ENCODE measurements at places on chromosomes 7 and 10.

- no peak for DNase-seq
Measured at GRCh38 chr7:101985903-101986734, 168.7 kb downstream of the CUX1 start.

DNA sequence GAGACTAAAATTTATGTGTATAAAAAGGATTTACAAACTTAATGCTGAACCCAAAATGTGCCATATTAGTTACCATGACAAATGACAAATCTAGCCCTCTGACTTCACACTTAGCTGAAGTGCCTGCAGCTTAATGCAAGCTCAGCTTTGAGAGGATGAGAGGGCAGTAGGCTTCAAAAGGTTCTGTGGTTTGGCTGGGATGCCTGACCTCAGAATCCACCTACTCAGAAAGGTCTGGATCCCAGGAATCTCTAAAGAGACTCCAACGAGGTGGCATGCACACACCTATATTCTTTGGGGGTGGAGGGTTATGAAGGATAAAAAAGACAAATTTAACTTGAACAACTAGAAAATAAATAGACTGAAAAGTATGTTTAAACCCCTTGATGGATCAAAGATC is 213.4 kb downstream of the TAX1BP1 start:
- DNase-seq, result no peak

DNA sequence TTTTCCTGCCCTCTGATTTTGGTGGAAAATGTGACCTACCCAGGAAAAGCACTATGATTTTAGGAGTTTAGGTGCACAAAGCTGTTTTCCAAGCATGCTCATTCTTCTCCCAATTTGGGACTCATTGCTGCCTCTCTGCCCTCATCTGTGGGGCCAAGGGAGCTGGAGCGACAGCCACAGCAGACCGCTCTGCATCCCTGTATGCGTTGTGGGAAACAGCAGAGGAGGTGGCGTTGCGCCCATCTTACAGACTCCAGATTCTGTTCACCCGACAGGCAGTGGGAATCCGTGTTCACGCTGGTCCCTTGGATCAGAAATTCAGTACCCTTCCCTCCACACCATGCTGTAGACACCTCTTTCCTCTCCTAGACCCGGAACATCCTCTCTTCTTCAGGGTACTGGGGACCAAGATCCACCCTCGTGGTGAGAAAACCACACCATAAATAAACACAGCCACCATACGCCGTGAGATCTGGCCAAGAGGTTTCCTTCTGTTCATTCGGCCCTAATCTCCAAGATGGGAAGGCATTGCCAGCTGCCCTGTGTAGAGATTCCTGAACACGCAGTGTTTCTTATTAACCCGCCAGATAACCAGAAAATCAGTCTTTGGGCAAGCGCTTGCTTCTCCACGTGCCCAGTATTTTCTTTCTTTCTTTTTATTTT is 87.9 kb downstream of the CUX1 start:
- DNase-seq, result no peak

DNA sequence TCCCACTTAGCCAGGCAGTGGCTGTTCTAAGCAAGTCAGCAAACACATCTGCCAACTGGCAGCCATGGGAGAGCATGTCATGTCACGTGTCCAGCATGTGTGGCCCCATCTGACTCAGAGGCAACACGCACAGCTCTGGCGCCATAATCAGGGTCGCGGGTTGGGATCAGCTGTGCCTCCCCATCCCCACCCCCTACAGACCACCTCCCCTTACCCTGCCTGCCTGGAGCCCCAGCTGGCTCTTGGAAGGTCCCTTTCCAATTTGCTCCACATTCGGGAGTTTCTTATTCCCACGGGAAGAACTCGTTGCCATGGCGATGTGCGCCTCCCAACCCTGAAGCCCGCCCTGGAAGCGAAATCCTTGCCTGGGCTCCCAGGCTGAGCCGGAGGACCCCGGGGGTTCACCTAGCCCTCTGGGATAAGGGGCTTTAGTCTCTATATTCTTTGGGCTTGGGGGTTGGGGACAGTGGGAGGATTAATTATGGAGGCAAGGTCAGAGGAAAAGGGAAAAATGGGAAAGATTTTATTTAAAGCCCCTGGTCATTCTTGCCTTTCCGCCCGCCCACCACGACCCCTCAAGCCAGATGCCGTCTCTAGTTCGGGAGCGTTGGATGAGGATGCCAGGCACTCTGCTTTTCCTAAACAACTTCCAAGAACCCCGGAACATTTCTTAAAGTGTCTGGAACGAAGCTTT is 283.7 kb downstream of the ZEB1 start:
- DNase-seq, result peak; percentile 56

DNA sequence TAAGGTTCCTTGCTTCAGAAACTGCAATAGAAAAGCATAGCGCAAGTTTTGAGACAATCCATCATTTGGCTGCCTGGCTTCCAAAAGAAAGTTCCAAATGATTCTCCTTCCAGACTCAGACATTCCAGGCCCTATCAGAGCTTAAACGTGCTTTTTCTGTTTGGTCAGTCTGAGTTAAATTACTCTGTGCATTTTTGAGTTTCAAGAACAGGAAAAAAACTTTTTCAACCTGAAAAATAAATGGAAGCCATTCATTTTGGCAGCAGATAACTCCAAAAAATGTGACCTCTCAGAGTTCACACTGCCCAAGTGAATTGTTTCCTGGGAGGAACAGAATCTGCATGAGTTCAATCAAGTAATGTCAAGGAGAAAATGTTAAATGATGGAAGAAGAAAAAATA is 354.2 kb downstream of the CXCL12 start:
- no peak for DNase-seq

- no peak for DNase-seq
Measured at GRCh38 chr7:46292741-46293140, 371.7 kb upstream of the IGFBP3 start.

DNA sequence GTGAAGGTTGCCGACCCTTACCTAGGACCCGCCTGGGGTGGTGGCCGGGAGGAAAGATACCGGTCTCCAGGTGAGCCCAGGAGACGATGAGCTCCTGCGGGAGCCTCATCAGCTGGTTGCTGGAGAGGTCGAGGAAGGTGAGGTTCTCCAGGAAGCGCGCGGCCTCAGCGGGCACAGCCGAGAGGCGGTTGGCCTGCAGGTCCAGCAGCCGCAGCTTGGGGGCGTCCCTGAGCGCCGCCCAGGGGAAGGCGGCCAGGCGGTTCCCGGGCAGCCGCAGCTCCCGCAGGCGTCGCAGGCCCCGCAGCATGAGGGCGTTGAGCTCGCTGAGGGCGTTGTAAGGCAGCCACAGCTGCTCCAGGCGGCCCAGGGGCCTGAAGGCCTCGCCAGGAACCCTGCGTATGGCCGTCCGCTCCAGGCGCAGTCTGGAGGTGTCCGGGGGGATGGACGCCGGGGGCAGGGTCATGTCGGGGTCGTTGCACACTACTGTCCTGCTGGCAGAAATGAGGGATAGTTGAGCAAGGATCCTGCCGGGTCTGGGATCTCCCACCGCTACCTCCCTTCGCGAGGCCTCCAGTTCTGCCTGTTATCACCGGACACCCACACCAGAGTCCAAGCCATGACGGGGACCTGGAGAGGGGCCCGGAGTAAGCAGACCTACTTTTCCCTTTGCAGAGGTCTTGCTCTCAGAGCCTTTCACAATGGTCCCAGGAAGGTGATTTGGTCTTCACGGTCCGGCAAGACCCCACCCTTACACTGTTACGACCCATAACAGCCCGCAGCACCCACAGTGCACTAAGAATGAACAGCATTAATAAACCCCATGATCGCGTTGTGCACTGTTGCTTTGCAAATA is 3.9 kb downstream of the LRIT1 start:
- no peak for DNase-seq

DNA sequence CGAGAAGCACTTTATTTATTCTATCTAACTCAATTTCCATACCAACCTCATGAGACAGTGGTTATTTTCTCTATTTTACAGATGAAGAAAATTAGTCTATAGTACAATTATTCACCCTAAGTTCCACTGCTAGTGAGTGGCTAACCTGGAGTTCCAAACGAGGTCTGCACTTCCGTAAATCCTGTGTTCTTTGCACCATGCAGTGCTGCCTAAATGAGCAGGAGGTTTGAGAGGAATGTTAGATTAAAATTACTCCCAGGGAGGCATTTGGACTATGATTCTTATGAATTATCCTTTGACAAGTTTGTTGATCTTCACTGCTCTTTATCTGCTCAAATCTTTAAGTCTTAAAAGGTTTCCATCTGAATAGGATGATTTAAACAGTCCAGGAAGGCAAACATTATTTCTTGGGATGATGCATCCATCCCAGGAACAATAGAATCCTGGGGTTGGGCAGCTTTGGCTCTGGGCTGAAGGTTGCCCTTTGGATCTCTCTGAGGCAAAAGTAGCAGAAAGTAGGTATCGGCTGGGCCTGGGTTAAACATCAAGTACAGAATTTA is 400.8 kb downstream of the REEP3 start:
- no peak for DNase-seq

DNA sequence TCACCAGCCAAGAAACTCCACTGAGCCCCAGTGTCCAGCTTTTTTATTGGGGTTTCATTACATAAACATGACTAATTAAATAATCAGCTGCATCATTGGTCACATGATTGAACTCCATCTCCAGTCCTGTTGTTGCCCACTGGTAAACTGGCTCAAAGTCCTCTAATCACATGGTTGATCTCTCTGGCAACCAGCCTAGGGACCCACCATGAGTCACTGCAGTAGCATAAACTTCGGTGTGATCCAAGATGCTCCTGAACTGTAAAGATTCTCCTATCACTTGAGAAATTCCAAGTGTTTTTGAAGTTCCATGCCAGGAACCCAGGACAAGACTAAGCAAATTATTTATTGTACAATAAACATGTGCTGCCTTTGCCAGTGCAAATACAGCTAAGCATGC is 130.4 kb upstream of the AUTS2 start:
- DNase-seq, result no peak

GRCh38 chr10:34407324-34407805 is 407.7 kb downstream of the PARD3 start:
- DNase-seq, result no peak

- no peak for DNase-seq
Measured at GRCh38 chr7:50865450-50865849, 82.8 kb upstream of the GRB10 start.

DNA sequence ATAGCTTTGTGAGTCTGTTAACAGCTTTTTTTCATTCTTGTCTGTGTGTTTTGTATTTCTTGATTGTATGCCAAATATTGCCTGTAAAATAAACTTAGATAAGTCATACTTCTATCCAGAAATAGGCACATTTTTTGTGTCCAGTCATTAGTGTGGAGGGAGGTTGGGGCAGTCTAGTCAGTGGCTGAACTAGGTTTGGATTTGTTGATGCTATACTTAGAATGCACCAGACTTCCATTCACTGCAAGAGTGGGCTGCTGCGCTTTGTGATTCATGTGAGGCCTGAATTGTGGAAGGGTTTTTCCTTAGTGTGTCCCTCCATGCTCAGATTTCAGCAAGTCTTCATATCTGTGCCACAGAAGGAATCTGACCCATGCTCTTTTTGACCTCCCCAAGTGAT is 50.0 kb downstream of the TRUB1 start:
- no peak for DNase-seq

DNA sequence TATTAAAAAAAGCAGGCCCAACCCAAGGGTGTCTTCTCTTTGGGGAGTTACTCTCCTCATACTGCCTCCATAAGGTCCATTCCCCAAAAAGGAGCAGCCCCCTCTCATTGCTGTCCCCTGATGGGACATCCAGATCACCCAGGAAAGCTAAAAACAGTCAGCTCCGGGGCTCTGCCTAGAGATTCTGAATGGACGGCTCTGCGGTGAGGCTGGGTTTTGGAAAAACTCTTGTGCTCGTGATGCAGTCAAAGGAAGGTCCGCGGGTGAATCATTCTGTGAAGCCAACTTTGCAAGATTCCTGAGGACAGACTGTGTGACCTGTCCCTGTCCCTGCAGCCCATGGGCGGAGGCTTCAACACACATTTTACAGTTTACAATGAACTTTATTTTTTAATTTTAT is 351.5 kb downstream of the TYW1 start:
- DNase-seq, result no peak

GRCh38 chr7:100867776-100868485 is 744 bp downstream of the TRIP6 start:
- DNase-seq, result no peak

- peak; percentile 53 for DNase-seq
Measured at GRCh38 chr10:68348265-68348741, 15.6 kb upstream of the PBLD start.

DNA sequence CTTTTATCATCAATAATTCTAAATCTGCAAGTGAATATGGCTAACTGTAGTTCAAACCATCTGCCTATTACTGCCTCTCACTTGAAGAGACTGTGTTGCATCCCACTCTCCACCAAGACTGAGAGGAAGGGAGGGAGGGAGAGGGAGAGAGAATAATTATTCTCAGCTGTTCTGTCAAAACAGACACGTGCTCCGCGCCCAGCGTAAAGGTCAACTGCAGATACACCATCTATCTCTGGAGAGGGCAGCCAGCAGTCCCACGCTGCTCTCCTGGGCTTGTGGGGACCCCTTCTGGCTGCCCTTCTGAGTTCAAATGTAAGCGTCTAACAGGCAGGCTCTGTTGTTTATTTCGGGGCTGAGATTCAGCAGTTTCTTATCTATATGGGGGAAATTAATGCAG is 625.5 kb upstream of the GALNT17 start:
- no peak for DNase-seq

- DNase-seq, result no peak
Measured at GRCh38 chr7:80624763-80625162, 13.7 kb upstream of the CD36 start.

GRCh38 chr10:73653701-73654100 is 2.1 kb downstream of the SYNPO2L start:
- DNase-seq, result no peak

GRCh38 chr10:104297697-104298660 is 29.0 kb downstream of the GSTO2 start:
- DNase-seq, result no peak

GRCh38 chr10:59779756-59780533 is 26.7 kb upstream of the MRLN start:
- DNase-seq, result no peak

DNA sequence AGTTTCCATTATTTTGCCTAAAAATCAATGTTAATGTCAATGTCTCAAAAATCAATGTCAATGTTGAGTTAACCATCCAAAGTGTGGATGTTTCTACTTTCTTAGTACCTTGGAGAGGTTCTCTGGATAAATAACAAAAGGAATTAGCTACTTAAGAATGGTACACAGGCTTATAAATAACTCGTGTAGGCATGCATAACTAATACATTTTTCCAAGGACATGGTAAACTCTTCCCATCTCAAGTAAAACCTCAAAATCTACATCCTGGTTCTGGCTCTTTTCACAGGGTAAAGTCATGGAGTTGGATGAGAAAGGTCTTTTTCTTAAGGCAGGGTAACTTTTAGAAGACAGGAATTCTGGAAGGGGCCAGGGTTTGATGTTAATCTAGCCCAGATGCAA is 59.9 kb downstream of the CAV1 start:
- DNase-seq, result no peak

DNA sequence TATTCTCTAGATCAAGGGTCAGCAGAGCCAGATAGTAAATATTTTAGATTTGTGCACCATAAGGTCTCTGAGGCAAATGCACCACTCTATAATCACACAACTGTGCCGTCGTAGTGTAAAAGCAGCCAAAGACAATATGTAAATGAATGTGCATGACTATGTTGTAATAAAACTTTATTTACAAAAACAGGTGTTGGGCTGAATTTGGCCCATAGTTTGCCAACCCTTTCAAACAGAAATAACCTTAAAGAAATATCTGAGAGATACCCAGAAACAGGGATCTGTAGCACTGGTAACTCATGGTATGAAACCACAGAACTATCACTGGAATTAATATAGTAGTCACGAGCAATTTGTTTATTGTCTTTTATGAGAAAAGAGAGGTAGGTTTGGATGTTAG is 86.0 kb downstream of the ARID5B start:
- no peak for DNase-seq

- DNase-seq, result no peak
Measured at GRCh38 chr7:134406431-134406830, 52.5 kb downstream of the AKR1B1 start.
